ENCODE measurements at places on chromosomes 1 and 21.

DNA sequence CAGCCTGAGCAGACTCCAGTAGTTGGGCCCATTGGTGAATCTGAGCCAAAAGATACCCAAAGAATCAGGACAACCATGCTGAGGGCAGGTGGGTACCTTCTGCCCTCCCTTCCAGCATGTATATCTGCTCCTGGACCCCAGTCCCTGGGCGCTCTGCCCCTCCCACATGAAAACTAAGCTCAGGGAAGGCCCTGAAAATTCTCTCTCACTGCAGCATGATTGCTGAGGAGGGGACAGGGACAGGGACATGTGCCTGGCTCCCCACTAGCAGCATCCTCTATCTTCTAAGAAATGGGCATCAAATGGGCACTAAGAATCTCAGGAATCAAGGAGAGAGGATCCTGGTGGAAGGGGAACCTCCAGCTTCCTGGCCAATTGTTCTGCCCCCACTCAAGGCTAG, 446.0 kb downstream of the MATN1 start:
- no peaks in the 10 kb centered on the region for H3K36me3 ChIP-seq
- no peaks in the 10 kb centered on the region for H3K4me1 ChIP-seq
- no peak overlapping the region for H3K4me3 ChIP-seq
- no peaks in the 10 kb centered on the region for H3K27me3 ChIP-seq
- H3K27ac ChIP-seq: no peak overlapping the region

DNA sequence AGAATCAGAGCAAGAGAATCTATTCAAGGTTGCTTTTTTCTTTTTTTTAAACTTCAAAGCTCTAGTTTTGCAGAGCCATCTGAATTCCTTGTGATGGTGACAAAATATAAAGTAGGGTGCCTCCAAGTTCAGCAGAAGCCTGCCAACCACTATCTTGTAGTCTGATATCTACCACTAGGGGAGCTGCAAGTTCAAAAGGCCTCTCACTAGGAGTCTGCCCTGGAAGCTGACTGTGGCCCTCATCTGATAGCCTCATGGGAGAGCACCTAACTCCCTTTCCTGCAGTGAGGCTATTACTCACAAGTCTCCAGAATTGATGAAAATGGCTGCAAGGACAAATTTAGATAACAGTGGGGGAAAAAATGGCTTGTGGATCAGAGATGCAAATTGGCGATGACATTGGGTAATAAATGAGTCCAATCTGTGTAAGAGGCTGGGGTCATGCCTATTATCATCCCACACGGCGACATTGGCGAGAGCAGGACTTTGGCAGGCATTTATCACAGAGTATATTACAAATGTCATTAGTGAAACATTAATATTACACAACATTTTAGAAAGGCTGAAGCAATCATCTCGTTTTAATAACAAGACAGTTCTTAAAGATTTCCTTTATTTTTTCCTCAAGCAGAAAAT, 10.7 kb upstream of the ZP4 start:
- no peak for DNase-seq
- no peaks in the 10 kb centered on the region for H3K4me1 ChIP-seq
- no peaks in the 10 kb centered on the region for H3K27me3 ChIP-seq
- no peak overlapping the region for H3K4me3 ChIP-seq
- H3K36me3 ChIP-seq: no peaks in the 10 kb centered on the region
- no peak overlapping the region for H3K27ac ChIP-seq

DNA sequence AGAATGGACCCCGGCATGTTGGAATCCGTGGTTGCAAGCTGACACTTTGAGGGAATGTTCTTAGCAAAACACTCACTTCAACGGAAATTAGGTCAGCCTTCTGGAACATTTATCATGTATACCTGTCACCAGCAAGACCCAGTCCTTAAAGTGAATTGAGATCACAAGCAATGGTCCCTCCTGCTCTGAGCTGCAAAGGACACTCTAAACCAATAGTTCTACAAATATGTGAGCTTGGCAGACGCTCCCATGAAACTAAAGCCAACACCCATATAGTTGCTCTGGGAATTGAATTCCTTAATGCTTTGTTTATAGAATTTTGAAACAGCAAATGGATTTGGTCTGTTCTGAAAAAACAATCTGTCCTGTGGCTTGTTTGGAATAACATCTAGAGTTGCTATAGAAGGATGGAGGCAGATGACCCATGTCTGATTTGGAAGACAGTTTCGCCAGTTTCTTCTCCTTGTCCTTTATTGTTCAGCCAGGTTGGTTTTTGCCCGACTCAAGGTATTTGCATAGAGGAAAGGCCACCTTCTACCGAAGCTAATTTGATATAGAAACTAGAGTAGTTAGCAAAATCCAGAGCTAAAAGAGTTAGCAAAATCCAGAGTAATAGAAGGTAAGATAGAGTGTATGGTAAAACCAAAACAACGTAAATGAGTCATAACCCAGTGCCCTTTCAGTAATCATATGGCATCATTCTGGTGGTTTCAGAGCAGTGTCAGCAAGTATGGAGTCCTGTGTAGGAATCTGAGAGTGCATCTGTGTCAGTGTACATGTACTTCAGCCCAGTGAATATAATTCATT, 236.2 kb downstream of the NFIA start:
- no peaks in the 10 kb centered on the region for H3K36me3 ChIP-seq
- H3K27ac ChIP-seq: no peak overlapping the region
- no peak overlapping the region for H3K4me3 ChIP-seq
- no peaks in the 10 kb centered on the region for H3K27me3 ChIP-seq
- peak; percentile 71 for DNase-seq
- H3K4me1 ChIP-seq: no peaks in the 10 kb centered on the region

- H3K27ac ChIP-seq: no peak overlapping the region
- no peaks in the 10 kb centered on the region for H3K36me3 ChIP-seq
- H3K4me1 ChIP-seq: no peaks in the 10 kb centered on the region
Observed at GRCh38 chr1:18325136-18325535, 155.6 kb upstream of the KLHDC7A start.

DNA sequence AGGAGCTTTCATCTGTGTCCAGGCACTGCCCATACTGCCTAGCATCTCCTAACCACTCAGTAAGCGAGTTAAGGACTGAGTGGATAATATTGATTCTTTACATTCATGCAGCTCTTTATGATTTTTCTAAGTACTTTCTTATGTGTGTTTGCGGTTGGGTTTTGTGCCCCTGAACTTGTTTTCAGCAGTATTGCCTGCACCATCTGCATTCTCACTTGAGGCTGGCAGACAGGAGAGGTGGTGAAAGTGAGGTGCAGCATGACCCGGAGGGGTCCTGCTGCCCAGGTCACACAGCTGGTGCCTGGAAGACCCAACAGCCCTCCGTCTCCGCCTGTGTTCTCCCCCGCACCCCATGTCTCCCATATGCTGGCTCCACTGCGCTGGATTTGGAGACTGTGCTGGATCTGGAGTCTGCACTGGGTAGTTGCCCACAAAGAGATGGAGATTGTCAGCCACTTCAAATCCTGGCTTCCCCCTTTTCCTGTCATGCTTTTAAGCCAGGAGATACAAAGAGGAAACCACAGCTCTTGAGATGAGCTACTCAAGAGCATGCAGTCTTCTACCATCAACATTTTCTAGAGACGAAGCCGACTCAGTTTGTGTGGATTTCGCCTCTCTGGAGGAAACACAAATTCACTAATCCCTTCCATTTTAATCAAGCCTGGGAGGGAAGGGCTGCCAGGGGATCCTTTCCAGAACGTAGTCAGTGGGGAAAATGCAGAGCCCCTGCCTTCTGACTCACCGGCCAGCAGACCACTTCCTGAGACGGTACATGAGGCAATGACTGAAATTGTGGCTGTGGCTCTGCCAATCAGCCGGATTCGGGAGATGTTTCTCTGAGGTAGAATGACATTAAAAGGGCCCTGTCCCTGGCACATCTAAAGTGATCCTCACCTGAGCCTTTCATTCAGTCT, 71.7 kb upstream of the ANGPTL1 start:
- no peaks in the 10 kb centered on the region for H3K4me1 ChIP-seq
- H3K27me3 ChIP-seq: no peaks in the 10 kb centered on the region
- no peaks in the 10 kb centered on the region for H3K36me3 ChIP-seq
- no peak overlapping the region for H3K4me3 ChIP-seq
- no peak overlapping the region for H3K27ac ChIP-seq

DNA sequence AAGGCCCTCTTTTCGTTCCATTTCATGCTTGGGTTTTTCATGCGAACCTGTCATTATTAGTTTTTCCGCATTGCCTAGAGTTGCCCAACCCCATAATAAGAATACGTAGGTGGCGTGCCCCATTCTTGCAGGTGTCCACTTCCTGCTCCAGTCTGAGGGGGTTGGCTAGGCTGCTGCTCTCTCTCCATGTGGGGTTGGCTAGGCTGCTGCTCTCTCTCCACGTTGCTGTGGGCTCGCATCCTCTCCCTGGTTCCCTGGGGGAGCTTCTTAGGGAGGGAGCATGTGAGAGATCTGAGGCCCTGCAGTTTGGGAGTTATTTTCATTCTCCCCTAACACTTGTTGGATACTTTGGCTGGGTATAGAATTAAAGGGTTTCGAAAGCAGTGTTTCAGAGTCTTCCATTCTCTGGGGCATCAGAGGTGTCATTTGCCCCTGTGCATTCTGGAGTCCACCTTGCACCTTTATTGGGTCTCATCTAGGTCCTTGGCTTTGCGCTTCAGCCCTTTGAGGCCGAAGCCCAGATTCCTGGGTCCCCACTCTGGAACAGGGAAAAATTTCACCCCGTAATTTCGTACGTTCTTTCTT, 8.6 kb downstream of the C1orf35 start:
- no peak overlapping the region for H3K4me3 ChIP-seq
- peaks cover 14% of the 10 kb centered on the region for H3K4me1 ChIP-seq
- no peak overlapping the region for H3K27ac ChIP-seq
- H3K27me3 ChIP-seq: no peaks in the 10 kb centered on the region
- H3K36me3 ChIP-seq: peaks cover 45% of the 10 kb centered on the region
- DNase-seq: no peak

- no peak overlapping the region for H3K4me3 ChIP-seq
- H3K36me3 ChIP-seq: peaks cover 4% of the 10 kb centered on the region
- H3K27me3 ChIP-seq: no peaks in the 10 kb centered on the region
- no peak for DNase-seq
- no peak overlapping the region for H3K27ac ChIP-seq
- peaks cover 30% of the 10 kb centered on the region for H3K4me1 ChIP-seq
Observed at GRCh38 chr1:22080191-22080590, 27.7 kb downstream of the CDC42 start.

Data from GM12878 (cell line).